A549 treated with DMSO at 1 μM for 4 hours (cell line): ENCODE measurements at places on chromosomes 13 and 19. TPM values are rescaled to one million over a fixed set of nuclear protein-coding genes. Genes with fewer than 3 reads are reported as not detected.

SERPINE3 gene
- 0.09 TPM in 1 of 5 replicates, not detected in the others for total RNA-seq

CNMD gene
- total RNA-seq = not detected in 5 replicates

TEX29 gene
- 0.16 to 0.32 TPM (median 0.17 TPM) in 3 of 5 replicates, not detected in the others for total RNA-seq

FAM124A gene
- 1.9 to 2.9 TPM (median 2.1 TPM) in 5 replicates for total RNA-seq

ZNF345 gene
- 0.07 to 0.49 TPM (median 0.08 TPM) in 5 replicates for total RNA-seq

ZSCAN18 gene
- total RNA-seq = 2.1 to 3.0 TPM (median 2.5 TPM) in 5 replicates

ZNF749 gene
- 15.2 to 17.6 TPM (median 16.7 TPM) in 5 replicates for total RNA-seq

YJEFN3 gene
- 1.6 to 5.2 TPM (median 3.5 TPM) in 5 replicates for total RNA-seq

FBL gene
- total RNA-seq = 689 to 764 TPM (median 720 TPM) in 5 replicates

CCDC194 gene
- total RNA-seq = not detected in 5 replicates

ZNF20 gene
- 0.11 to 0.35 TPM in 2 of 5 replicates, not detected in the others for total RNA-seq

COMP gene
- 0.03 to 0.06 TPM (median 0.06 TPM) in 3 of 5 replicates, not detected in the others for total RNA-seq

IGFL2 gene
- 0.31 to 0.65 TPM (median 0.55 TPM) in 5 replicates for total RNA-seq

CACNG7 gene
- 7.6 to 11.6 TPM (median 9.0 TPM) in 5 replicates for total RNA-seq

ZNF471 gene
- 0.03 to 0.08 TPM (median 0.05 TPM) in 4 of 5 replicates, not detected in the other for total RNA-seq

GAS6 gene
- 6.4 to 8.0 TPM (median 7.2 TPM) in 5 replicates for total RNA-seq

U2AF1L4 gene
- 23.0 to 29.3 TPM (median 28.6 TPM) in 5 replicates for total RNA-seq

APOC4 gene
- not detected in 5 replicates for total RNA-seq

PNMA8A gene
- total RNA-seq = 10.8 to 13.1 TPM (median 11.8 TPM) in 5 replicates
